NCI-H510A treated with DMSO at 0.1 percent for 48 hours (cell line): ENCODE measurements at places on chromosomes 4 and X.

DNA sequence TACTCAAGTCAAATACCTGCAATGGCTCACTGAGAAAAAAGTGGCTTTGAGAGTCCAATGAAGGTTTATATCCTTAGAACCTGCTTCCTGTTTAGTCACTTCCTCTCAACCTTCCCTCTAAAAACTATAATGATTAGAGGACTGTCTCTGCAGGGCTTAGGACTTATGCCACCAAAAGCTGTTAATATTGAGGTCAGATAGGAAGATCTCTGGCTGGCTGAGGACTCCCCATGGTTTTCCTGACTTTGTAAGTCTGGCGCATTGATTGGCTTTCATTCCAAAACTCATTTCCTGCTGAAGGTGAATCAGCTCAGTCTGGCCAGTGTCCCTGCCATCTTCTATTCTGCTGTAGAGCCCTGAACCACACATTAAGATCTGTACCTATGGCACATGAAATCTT, 140.9 kb upstream of the ANK2 start:
- no peak for DNase-seq

- DNase-seq: no peak
Measured at GRCh38 chr4:6889736-6890324, 19.8 kb upstream of the TBC1D14 start.

DNA sequence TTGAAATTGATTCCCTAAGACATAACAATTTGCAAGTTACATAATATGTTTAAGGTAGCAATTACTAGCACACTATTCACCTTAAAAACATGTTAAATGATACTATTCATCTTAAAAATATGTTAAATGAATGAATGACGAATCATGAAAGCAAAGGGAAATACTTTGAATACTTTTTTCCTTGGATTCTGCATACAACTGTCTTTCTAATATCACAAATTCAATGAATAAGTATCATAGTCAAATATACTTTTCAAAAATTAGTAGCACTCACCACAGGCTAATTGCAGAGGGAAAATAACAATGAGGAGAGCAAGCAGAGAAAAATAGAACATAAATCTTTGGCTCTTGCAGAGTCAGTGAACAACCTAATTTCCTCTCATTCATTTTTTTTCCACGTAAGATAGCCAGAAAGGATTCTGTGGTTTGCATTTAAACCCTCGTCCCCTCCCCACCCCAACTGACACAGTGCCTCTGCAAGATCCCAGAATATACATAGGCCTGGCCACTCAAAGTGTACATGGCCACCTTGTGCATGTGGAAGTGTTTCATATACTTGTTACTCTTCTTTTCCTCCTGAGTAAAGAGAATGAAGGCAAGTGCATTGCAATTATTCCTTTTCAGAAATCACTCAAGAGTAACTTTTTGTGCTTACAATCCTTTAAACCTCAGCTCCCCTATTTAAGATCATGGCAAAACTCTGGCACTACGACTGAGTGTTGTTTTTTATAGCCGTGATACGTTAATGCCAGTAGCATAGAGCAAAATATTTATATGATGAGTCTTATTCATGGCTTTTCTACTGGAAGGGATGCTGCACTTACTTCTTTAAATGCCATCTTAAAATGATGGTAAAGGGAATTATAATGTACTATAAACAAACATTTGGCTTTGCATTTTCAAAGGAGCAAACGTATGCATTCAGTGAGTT, 236.4 kb downstream of the PDGFC start:
- no peak for DNase-seq

DNA sequence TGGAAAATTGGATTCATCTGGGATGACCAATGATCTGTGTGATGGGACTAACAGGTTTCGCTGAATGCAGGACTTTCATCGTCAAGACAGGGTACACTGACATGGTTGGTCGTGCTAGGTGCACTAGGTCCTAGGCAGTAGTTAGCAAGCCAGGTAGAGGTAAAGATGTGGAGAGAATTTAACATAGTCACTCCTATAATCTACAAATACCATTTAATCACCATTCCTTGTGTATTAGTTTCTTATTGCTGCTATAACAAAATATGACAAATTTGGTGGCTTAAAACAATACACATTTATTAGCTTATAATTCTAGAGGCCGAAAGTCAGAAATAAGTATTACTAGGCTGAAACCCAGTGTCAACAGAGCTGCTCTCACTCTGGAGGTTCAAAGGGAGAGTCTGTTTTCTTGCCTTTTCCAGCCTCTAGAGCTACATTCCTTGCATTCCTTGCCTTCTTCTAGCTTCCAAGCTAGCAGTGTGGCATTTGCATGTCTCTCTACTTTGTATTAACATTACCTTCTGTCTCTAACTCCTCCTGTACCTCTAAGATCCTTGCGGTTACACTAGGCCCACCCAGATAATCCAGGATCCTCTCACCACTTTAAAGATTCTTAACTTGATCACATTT, 98.7 kb upstream of the GRIA3 start:
- DNase-seq: no peak
